ENCODE measurements at places on chromosomes 2 and 18.
A peak's percentile ranks its signal among the peaks of the same experiment; 100 is the strongest.

- DNase-seq = no peak
Observed at GRCh38 chr2:234979204-234980167, 27.7 kb downstream of the SH3BP4 start.

DNA sequence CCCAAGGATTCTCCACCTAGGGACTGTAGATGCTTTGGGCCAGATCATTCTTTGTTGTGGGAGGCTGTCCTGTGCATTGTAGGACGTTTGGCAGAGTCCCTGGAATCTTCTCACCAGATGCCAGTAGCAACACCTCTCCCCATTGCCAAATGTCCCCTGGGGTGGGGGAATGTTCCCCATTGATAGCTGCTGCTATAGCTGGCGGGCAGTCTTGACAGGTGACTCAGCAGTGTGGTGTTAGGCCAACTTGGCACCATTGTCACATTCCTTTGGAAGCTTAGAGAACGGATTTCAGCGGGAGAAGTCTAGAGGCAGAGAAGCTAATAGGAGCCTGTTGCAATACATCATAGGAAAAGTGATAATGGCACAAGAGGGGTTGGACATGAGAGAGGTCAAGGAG, 495.7 kb upstream of the SMIM21 start:
- peak; percentile 10 for DNase-seq

DNA sequence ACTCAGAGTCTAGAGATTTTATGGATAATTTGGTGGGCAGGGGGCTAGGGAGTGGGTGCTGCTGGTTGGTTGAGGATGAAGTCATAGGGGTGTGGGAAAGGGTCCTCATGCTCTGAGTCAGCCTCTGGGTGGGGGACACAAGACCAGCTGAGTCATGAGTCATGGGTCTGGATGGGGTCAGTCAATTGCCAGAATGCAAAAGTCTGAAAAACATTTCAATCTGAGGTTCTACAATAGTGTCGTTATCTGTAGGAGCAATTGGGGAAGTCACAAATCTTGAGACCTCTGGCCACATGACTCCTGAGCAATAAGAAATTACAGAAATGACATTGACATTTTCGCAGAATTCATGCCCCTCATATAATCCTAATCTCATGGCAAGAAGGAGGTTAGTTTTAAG, 15.1 kb downstream of the NMS start:
- no peak for DNase-seq

GRCh38 chr18:60279391-60279790, 93.2 kb downstream of the MC4R start:
- no peak for DNase-seq

GRCh38 chr2:173681881-173682650, 283.1 kb downstream of the SP3 start:
- no peak for DNase-seq

DNA sequence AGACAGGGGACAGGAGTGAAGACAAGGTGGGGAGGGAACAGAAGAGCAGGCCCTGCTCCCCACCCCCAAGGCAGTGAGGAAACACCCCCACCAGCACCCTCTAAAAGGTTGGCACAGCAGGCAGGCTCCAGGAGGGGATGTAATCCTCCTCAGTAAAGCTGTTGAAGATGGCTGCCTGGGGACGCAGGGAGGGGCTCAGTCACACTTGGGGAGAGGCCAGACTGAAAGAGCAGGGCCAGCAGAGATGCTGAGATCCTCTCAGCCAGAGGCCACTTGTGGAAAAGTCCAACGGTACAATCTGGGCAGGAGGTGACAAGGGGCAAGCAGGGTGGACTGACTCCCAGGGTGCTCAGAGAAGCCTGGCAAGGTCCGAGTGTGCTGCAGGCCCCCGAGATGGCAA, 154.8 kb upstream of the ID2 start:
- no peak for DNase-seq

GRCh38 chr2:240628808-240629618, 3.7 kb downstream of the GPR35 start:
- DNase-seq = no peak
